AG09309 (cell line): ENCODE measurements at places on chromosomes 1 and 21.

DNA sequence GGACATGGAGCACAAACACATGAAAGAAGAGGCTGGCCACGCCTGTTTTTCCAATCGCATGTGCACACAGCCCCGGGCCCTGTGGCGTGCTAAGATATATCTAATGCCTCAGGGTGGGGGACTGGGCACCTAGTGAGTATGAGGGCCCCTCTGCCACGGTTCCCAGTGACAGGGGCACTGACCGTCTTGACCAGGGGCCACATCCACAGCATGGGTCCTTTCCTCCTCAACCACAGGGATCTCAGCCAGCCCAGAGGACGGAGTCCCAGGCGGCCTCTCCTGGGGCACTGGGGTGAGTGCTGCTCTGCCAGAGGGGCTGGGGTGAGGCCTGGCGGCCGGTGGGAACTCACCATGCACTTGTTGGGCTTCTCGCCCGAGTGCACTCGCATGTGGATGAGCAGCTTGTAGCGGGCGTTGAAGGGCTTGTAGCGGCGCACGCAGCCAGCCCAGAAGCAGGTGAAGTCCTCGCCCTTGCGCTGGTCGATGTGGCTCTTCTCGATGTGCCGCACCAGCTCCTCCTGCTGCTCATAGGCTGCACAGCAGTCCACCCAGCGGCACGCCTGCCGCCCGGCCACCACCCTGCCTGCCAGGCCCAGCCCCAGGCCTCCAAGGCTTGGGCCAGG, 134.7 kb downstream of the DMRTB1 start:
- no peak for DNase-seq

GRCh38 chr1:40855513-40855912, 6.7 kb downstream of the CITED4 start:
- DNase-seq: no peak

DNA sequence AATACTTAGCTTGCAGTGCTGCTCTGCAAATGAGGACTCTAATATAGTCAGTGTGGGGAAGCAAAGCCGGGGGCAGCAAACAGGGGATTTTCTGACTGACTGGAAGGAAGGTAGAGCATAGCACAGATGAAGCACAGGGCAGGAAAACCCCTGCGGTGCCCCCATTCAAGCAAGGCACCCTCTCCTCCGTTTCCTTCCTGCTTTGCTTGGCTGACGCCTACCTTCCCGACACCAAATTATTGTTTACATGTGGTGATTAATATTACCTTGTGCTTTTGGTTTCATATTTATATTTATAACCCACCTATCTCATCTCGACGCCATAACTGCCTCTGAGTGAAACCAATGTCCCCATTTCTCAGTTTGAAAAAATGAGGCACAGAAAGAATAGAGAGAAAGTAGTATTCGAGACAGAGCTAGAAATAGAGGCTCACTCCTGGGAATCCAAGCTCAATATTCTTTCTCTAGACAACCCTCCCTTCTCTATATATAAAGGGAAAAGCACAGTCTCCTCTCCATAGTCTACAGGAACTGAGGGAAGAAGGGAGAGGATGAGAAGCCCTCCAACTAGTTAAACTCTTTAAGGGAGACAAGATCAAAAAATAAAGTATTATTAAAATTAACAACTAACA, 41.3 kb downstream of the PIK3C2B start:
- DNase-seq: no peak

- DNase-seq: no peak
These were observed 130.6 kb downstream of the PLPP3 start for GRCh38 chr1:56448529-56449300.

GRCh38 chr1:72086394-72086793, 195.9 kb downstream of the NEGR1 start:
- DNase-seq: no peak

GRCh38 chr1:116185161-116185701, 74.0 kb downstream of the MAB21L3 start:
- no peak for DNase-seq
